ENCODE measurements at places on chromosomes 11 and 22.

- no peak for ATAC-seq
These were observed 12.7 kb upstream of the SNX32 start for GRCh38 chr11:65821107-65821506.

- ATAC-seq = no peak
These were observed 34.6 kb downstream of the A4GALT start for GRCh38 chr22:42685941-42686653.

- ATAC-seq = no peak
These were observed 1.5 kb downstream of the HSPA8 start for GRCh38 chr11:123060277-123061000.

GRCh38 chr22:32534252-32535235 lies 59.9 kb downstream of the FBXO7 start:
- no peak for ATAC-seq

- no peak for ATAC-seq
These were observed 13.5 kb downstream of the FBLN1 start for GRCh38 chr22:45516163-45516562.

GRCh38 chr22:17827466-17827865 lies 53.2 kb upstream of the BID start:
- no peak for ATAC-seq

DNA sequence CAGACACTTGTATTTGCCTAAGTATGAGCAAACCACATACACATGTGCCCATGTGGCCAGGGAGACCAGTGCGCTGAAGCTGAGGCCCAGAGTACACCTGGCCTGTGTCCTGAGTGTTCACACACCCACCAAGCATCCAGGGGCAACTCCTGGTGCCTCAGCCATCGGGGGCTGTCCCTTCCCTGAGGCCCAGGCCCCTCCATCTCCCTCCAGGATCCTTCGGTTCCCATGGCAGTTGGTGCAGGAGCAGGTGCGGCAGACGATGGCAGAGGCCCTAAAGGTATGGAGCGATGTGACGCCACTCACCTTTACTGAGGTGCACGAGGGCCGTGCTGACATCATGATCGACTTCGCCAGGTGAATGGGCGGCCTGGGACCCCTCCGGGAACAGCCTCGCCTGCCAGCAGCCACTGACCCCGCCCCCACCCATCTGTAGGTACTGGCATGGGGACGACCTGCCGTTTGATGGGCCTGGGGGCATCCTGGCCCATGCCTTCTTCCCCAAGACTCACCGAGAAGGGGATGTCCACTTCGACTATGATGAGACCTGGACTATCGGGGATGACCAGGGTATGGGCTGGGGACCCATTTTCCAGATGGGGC lies 6.5 kb upstream of the SMARCB1 start:
- ATAC-seq = no peak

DNA sequence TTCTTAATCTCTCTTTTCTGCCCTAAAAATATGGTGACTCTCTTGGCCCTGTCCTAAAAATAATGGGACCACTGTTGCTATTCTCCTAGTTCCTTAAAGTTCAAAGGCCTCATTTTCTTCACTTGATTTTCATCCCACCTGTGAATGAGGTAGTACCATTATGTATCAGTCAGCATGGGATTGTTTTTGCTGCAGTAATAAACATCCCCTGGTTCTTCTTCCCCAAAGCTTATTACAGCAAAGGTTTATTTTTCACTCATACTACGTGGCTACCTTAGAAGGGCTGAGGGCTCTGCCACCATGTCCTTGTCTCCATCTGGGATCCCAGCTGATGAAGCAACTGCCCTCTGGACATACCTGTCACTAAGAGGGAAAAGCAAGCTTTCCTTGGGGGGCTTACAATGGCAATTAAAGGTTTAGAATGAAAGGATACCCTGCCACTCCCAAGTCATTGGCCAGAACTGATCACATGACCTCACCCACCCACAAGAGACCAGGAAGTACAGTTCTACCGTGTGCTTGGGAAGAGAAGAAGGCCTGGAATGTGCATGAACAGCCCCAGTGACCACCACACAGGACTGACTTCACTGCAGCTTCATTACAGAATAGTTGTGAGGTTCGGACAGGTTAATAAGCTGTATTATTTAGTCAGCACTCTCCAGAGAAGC lies 7.8 kb downstream of the TTC38 start:
- ATAC-seq = no peak

Data from SK-N-SH treated with all-trans-retinoic acid at 6 μM for 48 hours (cell line).